ENCODE measurements at places on chromosomes 3 and 15.
A peak's percentile ranks its signal among the peaks of the same experiment; 100 is the strongest.

DNA sequence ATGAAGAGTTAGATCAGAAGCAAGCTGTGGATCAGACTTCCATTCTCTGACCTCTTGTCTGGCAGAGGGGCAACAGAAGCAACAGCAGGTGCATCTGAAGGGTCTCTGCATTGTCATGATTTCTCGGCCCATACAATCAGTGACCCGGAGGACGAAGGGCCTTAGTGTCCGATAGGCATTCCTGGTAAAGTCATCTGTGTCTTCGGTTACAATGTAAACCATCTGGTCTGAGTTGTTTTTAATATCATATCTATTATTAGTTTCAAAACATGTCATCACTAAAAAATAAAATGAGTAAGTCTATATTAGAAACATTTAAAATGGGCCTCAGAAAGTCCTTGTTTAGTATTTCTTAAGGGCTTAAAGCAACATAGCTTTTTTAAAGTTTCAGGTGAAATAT is 38.8 kb upstream of the PLOD2 start:
- no peak for DNase-seq

GRCh38 chr3:130950641-130951040 is 56.8 kb downstream of the ATP2C1 start:
- no peak for DNase-seq

DNA sequence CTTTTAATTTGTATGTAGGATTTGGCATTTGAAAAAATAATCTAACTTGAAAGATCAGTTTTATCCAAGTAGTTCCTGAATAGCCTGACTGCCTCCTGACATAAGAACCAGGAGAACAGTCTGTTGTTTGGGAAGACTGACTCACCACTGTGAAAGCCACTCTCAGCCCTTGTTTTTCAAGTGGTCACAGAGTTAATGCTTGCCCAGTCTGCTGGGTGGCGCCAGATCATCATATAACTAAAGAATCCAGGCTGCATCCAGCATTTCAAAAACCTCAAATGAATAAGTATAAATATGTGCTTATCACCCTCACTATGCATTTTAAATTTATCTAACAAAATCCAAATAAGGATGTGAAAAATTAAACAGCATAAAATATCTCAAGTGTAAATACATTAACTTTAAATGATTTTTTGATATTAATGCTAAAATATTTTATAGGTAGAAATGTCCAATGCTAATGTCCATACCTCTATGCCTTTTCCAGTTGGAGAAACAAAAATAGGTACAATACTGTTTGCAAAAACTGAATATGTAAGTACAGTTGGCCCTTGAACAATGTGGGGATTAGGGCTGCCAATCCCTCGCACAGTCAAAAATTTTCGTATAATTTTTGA is 26.9 kb upstream of the ZBBX start:
- DNase-seq, result peak; percentile 74

GRCh38 chr3:146470425-146470990 is 1.1 kb upstream of the PLSCR2 start:
- no peak for DNase-seq

- DNase-seq, result no peak
Measured at GRCh38 chr3:99910752-99911290, 93.2 kb downstream of the CMSS1 start.

GRCh38 chr3:180402471-180403073 is 199.4 kb upstream of the TTC14 start:
- DNase-seq, result peak; percentile 22

DNA sequence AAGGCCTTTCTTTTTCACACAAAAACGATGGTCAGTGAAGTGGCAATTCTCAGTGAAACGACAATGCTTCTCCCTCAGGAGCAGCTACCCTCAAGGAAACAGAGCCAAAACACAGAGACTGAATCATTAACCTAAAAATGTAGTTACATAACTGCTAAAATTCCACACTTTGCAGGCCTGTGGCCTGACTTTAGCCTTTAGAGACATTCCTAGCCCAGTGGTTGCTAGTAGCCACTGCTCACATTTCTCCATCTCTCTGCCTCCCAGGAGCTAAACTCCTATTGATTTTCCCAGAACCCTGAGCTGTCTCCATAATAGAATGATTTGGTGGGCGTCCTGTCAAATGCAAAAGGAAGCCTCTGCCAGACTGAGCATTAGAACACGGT is 630.1 kb upstream of the KCNMB2 start:
- DNase-seq, result peak; percentile 24

DNA sequence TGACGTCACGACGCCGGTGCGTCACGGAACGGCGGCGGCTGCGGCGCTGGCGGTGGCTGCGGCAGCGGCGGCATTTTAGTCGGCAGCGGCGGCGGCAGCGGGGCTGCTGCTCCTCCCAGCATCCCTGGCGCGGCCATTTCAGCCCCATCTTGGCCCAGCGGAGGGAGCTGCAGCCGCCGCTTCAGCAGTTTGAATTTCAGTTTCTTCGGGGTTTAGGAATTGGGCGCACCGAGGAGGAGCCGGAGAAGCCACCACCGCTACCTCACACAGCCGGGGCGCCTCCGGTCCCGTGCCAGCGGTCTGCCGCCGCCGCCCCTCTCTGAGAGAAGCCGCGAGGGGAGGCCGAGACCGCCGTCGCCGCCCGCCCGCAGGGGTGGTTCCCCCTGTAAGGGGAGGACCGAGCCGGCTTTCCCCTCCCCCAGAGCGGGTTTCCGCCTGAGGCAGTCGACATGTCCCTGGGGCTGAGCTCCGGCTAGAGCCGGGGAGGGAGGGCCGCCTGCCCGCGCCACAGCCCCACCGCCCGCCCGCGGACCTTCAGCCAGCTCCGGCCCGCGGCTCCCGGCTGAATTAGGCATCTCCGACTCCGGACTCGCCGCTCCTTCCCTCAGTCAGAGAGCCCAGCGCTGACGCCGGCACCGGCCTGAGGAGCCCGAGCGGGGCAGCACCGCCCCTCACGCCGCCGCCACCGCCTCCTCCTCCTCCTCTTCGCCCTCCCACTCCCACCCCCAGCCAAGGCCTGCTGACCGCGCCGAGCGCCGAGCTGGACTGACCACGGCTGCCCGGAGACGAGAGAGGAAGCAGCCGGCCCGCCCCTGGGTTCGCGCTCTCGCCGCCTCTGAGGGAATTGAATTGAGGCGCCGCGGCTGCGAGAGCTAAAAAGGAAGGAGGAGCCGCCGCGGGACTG is at the start of gene TSC22D2:
TSC22D2 (plus strand) TSS at position 78 of the 904 bp plus-strand sequence. CDS start 1,053 bp downstream, outside the sequence.
- DNase-seq, result peak; percentile 100

DNA sequence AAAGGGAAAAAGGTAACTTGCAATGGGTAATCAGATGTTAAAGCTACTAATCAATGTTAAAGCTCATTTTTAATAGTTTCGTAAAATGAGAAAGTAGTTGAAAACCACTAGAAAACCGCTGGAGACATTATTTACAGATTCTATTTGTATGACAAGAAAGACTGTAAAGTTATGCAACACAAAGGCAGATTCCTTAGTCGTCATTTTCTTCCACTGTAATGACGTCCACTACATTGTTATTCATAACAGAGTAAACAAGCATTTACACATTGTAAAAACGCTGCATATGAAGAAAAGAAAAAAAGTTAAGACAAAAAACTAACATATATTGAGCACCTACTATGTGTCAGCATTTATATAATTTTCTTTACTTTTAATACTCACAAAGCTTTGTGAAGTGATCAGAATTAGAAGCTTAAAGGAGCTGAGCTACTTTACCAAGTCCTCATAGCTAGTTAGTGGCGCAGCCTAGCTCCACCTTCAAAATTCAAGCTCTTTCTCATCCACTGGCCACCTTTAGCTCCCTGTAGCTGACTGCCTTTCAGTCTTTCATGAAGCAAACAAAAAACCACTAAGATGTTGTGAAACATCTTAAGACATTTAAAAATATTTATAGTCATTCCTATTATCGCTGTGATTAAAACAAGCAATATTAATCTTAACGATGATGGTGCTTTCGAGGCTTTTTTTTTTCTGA is 100.1 kb upstream of the CDIN1 start:
- DNase-seq, result no peak
